NCI-H1930 (cell line): ENCODE measurements at places on chromosomes 1 and 21.

DNA sequence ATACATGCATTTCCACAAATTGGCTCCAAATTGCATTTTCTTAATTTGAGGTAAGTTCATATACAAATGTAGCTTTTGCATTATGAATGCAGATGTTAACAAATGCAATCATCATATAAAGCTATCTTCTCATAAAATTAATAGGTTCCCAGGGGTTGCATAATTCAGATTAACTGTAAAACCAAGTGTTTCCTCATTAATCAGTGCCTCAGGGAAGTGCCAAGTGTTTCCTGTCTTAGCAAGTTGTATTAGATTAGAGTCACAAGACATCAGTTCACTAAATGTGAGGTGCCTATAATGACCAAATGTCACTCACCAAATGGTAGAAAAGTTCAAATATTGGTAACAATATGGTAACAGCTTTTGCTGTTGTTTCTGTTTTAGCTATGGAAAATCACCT, 140.8 kb downstream of the PTGER3 start:
- no peak for DNase-seq

- DNase-seq, result no peak
Measured at GRCh38 chr1:1189111-1189510, 15.4 kb downstream of the TTLL10 start.

- no peak for DNase-seq
Measured at GRCh38 chr1:228176461-228177182, 11.0 kb downstream of the IBA57 start.

GRCh38 chr1:6025269-6026094, 20.2 kb upstream of the KCNAB2 start:
- no peak for DNase-seq

- no peak for DNase-seq
Measured at GRCh38 chr1:67285780-67286488, 21.7 kb upstream of the IL12RB2 start.

DNA sequence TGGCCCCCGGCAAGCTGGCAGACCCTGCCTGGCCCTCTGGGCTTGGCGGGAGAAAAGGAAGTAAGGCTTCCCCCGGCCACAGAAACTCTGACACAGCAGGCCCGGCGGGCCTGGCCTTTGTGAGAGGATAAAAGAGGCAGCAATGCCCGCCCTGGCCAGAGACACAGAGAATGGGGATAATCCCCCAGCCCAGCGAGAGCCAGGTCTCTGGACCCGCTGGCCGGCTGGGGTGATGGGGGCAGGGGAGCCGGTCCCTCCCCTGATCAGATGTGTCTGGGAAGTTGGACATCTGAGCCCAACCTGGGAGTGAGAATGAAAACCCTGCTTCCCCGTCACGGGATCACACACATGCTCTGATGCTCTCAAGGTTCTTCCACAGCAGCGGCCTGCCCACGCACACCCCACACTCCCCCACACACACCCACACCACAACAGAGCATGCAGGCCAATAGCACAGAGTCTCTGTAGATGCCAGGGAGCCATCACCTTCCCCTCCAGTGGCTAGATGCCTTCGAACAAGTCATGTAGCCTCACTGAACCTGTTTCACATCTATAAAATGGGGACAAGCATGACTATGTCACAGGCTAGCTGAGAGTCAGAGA, 4.2 kb downstream of the RSPO1 start:
- no peak for DNase-seq

GRCh38 chr1:70038025-70038424, 167.4 kb downstream of the LRRC40 start:
- DNase-seq, result no peak

DNA sequence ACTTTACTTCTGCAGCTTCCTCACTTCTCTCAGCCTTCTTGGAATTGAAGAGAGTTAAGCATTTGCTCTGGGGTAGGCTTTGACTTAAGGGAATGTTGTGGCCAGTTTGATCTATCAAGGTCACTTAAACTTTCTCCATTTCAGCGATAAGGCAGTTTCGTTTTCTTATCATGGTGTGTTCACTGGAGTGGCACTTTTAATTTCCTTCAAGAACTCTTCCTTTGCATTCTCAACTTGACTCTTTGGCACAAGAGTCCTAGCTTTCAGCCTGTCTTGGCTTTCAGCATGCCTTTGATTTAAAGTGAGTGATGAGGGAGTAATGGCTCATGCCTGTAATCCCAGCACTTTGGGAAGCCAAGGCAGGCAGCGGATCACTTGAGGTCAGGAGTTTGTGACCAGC, 38.7 kb downstream of the HS2ST1 start:
- DNase-seq, result no peak

DNA sequence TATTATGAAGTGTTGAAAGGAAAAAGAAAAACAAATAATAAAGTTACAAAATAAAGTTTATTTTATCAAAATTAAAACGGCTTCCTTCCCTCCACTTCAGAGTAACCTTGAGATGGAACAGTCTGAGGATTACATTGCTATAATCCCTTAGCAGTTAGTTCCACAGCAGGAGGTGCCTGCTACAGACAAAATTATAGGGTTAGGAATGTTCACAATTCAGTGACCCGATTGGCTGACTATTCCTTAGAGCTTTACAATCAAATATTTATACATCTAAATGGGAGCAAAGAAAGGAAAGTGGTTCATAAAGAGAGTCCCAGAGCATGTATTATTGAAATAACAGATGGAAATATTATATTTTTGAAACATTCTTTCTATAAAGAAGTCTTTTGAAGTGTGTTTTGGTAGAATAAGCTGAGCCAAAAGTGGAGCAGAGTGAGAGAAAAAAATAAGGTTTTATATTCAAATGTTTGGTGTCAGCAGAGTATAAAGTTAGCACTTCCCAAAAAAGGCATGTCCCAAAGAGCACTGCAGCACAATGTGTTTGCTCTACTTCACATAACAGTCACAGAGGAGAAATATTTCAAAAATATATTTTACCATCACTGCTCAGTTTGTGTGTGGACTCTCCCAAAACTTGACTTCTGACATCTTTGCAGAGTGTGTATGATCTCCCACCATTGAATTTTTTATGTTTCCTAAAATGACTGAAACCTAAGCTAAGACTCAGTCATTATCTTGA, 71.4 kb upstream of the GORAB start:
- no peak for DNase-seq

- DNase-seq, result no peak
Measured at GRCh38 chr1:143653429-143653802, 318.4 kb downstream of the FAM72C start.
